Anterior cingulate cortex (tissue), 58 donors: ENCODE measurements at places on chromosomes 11 and 22.

DNA sequence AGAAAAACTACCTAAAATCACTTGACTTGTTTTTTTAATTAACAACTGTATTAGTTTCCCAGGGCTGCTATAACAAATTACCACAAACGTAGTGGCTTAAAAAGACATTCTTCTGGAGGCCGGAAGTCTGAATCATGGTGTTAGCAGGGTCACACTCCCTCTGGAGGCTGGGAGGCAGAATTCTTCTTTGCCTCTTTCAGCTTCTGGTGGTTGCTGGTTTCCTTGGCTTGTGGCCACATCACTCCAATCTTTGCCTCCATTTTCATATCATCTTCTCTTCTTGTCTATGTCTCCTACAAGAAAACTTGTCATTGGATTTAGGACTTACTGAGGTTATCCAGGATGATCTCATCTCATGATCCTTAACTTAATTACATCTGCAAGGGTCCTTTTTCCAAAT is 7.4 kb upstream of the INCENP start:
- no peak for DNase-seq

GRCh38 chr11:105923252-105923651 is 98.8 kb downstream of the MSANTD4 start:
- DNase-seq, result no peak

DNA sequence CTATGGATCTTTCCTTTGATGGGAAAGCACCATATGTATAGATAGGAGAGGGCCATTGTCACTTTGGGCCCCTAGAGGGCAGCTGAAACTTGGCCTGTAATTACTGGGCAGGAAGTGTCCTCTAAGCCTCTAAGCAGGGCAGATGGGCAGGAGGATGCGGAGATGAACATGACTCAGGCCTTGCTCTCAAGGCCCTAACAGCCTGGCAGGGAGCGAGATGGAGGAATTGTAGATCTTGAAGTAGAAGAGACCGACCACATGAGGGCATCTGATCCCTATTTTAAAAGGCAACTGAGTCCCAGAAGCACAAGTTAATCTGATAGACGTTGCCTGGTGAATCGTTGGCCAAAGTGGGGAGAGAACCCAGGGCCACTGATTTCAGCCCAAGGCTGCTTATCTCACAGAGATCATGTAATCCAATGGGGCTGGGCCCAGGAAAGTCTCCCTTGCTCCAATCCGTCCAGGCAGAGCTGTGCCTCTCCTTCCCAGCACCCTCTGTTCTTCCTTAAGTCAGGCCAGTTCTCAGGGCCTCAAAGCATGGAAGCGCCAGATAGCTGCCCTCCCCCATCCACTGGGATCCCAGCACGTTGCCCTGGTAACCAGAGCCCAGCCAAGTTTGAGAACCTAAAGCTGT is 2.5 kb upstream of the SEPTIN3 start:
- DNase-seq, result peak; percentile 41

- DNase-seq, result no peak
These were observed 34.3 kb downstream of the LDLRAD3 start for GRCh38 chr11:35978183-35978582.

- DNase-seq, result no peak
These were observed 14.9 kb downstream of the DCPS start for GRCh38 chr11:126318574-126319373.

GRCh38 chr11:76147106-76147740 is 59.1 kb downstream of the WNT11 start:
- no peak for DNase-seq

GRCh38 chr11:72036687-72037086 is 38.0 kb downstream of the IL18BP start:
- no peak for DNase-seq

DNA sequence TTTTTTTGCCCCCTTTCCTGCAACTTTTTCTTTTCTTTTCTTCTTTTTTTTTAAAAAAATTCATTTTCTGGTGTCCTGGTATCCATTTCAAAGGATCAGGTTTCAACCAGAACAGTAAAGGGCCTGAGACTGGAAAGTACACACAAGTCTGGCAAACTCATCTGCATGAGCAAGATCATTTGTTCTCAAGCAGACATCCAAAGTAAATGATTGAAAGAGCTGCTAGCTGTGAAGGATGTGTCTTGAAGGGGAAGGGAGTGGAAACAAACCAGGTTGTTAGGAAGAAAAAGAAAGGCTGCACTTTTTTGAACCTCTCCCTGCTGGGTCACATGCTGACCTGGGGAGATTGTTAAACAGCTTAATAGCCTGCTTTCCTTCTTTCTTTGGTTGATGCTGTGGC is 5.3 kb downstream of the YAP1 start:
- no peak for DNase-seq

DNA sequence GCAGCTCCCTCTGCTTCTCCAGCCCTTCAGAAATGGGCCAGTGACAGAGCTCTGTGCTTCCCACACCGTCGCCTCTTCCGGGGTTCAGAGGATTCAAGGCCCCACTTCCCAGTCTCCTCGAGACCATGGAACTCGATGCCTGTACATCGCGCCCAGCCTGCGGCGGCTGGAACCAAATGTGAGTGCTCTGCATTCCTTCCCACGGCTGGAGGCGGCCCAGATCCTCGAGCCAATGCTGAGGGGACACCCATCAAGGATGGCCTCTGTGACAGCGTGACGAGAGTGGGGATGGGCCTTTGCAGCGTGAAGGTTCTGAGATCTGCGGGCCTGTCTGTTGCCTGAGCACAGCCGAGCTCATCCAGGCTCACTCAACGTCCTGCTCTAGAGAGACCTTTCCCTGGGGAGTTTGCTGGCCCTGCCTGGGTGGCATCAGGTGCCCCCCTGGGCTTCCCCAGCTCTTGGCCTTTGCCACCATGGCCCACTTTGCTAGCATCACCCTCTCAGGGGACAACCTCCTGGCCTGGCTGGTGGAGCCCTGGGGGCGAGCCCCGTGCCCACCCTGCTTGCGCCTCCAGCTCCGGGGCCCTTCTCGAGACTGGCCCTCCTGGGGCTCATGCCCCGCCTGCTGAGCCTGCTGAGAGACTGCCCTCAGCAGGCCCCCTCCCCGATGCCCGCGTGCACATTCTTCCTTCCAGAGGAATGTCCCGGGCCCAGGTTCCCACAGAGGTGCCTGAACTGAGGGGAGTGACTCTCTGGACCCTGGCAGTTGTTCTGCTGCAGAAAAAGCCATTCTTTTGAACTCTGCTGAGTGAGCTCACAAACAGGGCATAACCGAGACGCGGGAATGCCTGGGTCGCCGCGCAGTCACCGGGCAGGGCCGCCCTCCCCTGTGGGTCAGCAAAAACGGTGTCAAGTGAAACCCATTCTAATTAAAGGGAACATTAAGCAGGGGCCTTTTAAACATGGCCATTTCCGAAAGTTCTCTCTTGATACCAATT is 7.3 kb upstream of the MYEOV start:
- no peak for DNase-seq

DNA sequence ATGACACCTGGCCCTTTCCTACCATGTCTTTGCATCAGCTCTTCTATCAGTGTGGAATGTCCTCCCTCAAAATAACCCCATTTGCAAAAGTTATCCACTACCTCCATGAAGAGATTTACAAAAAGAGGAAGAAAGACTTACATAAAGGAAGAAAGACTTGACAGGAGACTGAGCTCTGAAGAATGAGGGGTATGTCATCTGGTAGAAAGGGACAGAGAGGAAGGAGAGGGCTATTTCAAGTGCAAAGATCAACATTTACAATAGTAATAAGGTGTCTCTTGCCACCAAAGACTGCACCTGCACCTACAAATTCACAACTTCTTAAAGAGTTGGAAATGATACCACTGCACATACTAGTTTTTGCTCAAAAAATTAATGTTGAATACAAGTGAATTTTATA is 18.2 kb downstream of the PAK1 start:
- no peak for DNase-seq
